ENCODE measurements at places on chromosomes 16 and 17. TPM values are rescaled to one million over a fixed set of nuclear protein-coding genes. Genes with fewer than 3 reads are reported as not detected.

Gene CLEC10A
- not detected for total RNA-seq

Gene P2RX1
- 0.17 TPM for total RNA-seq

GRCh38 chr17:7739746-7740145, 22.2 kb downstream of the DNAH2 start:
- DNase-seq, result no peak

Gene SSTR5
- total RNA-seq, result 0.64 TPM

Gene CCL11
- not detected for total RNA-seq

- no peak for DNase-seq
These were observed 1.7 kb downstream of the CDH5 start for GRCh38 chr16:66367968-66368891.

DNA sequence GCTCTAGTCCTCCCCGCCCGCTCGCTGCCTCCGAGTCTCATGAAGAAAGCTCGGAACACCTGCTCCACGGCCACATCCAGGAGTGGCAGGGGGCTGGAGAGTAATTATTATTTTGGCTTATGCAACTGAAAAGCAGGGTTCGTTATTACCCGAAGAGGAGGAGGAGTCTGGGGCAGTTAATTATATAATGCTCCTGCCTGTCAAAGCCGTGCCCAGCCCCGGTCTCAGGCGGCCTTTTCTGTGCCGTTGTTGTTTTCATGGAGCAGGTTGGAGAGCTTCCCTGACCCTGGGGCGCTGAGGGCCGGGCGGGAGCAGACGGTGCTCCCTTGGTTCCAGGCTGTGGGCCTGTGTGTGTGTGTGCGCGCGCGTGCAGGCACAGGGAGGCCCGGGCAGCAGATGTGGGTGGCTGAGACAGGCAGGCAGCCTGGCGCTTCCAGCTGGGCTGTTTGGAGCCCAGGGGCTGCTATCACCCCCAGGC, 2.4 kb downstream of the JPH3 start:
- no peak for DNase-seq

Gene KAT8
- 30.5 TPM for total RNA-seq

GRCh38 chr17:28874750-28875149, 19.9 kb downstream of the ERAL1 start:
- DNase-seq, result no peak

Gene ITFG1
- total RNA-seq, result 57.3 TPM

GRCh38 chr17:3959295-3959899, 4.8 kb downstream of the ATP2A3 start:
- peak; percentile 96 for DNase-seq

Gene MMP28
- total RNA-seq, result not detected

GRCh38 chr16:86577314-86577971, 906 bp upstream of the FOXL1 start:
- no peak for DNase-seq

Gene TMEM204
- total RNA-seq, result not detected

DNA sequence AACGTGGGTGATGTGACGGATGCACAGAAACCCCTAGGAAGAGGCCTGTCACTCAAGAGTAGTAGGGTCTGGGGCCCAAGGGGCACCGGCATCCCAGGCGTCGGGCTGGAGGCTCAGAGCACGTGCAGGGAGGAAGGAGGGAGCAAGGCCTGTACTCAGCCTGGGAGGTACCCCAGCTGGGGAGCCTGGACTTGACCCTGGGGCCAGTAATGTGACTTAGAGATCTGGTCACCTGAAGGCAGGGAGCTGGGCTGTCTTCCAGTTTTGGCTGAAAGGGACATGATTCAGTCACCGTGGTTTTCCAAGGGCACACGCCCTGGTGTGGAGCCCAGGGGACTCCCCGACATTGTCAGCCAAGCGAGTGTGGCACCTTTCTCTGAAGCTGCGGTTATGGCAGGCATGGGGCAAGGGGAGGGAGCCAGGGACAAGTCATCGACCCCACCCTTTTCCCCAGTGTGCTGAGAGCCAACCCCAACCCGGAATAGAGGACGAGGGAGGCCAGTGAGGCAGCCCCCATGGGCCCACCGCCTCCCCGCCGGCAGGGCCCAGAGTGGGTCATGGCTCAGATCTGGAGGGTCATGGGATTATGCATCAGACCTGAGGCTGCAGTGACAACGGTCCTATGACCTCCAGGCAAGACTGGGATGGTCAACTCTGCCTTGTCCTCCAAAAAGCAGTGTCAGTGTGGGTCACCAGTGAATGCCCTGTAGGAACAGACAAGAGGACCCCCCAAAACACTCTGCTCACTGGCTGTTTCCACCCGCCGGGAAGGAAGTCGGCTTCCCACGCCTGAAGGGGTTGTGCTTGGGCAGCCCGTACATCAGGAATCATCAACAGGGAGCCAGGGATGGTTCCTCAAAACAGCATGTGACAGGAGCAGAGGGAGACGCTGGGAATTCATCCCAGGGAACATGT, 41.9 kb downstream of the MEAK7 start:
- no peak for DNase-seq

GRCh38 chr17:18976201-18976600, 24.2 kb downstream of the SLC5A10 start:
- no peak for DNase-seq

Gene MT1M
- 2.2 TPM for total RNA-seq

GRCh38 chr16:345772-346171, 6.8 kb downstream of the AXIN1 start:
- DNase-seq, result no peak

Gene TPSB2
- total RNA-seq, result not detected

Gene ZFP3
- 0.17 TPM for total RNA-seq

DNA sequence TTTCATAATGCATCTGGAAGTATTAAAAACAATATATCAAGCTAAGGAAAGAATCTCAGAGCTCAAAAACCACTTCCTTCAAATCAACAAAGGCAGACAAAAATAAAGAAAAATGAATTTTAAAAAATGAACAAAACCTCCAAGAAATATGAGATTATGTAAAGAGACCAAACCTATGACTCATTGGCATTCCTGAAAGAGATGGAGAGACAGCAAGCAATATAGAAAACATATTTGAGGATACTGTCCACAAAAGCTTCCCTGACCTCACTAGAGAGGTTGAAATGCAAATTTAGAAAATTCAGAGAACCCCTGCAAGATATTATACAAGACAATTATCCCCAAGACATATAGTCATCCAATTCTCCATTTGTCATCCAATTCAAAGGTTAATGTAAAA, 311.3 kb upstream of the SOX9 start:
- DNase-seq, result peak; percentile 19

Gene LYRM9
- total RNA-seq, result 8.0 TPM

Gene WFIKKN1
- total RNA-seq, result not detected

Gene TMIGD1
- total RNA-seq, result not detected

DNA sequence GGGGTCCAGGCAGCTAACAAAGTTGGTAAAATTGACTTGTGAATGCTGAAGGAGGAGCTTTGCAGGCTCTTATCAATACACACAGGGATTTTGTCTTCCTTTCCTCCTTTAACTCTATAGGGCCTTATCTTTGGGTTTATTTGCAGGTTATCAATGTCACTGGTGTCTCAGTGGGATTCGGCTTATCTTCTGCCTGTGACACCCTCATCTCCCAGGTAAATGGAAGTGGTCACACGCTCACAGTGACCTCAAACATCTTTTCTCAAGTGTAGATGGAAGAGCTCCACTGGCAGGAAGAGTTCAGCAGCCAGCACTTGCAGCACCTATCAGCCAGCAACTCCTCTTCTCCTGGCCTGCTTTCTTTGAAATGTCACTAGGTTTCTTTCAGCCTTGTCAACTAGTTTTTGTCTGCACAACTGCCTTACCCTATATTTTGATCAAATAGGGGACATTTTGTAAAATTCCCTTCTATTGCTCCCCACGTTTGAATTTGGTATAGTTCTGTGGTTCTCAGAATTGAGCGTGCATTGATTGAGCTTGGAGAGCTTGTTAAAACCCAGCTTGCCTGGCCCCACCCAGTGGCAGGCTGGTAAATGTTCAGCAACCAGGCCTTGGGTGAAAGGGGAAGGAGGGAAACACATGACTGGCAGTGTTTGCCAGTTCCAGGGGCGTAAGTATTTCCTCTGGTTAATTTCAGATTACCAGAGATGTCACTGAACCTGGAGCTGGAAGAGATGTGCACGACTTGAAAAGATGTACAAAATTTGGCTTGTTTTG, 12.8 kb downstream of the SLC47A1 start:
- DNase-seq, result no peak

Gene ERN2
- not detected for total RNA-seq

Gene CD300H
- not detected for total RNA-seq

DNA sequence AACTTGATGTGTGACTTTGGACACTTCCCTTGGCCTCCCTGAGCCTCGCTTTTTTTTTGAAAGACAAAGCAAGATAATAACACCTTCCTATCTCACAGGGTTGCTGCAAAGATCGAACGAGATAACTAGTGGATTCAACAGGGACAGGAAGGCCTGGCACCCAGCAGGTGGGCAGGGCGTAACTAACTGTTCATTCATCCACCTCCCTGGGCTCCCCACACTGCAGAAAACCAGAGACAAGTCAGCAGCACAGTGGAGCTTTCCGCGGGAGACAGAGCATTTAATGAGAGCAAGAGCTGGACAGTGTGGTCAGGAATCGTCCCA, 28.7 kb downstream of the SLC13A5 start:
- DNase-seq, result no peak

- no peak for DNase-seq
These were observed 5.8 kb downstream of the SLC5A2 start for GRCh38 chr16:31488468-31489297.

Gene KCNH6
- not detected for total RNA-seq

- peak; percentile 50 for DNase-seq
These were observed 16.1 kb downstream of the AMFR start for GRCh38 chr16:56409195-56409594.

Gene CA5A
- not detected for total RNA-seq

Gene GJC1
- total RNA-seq, result 24.6 TPM

DNA sequence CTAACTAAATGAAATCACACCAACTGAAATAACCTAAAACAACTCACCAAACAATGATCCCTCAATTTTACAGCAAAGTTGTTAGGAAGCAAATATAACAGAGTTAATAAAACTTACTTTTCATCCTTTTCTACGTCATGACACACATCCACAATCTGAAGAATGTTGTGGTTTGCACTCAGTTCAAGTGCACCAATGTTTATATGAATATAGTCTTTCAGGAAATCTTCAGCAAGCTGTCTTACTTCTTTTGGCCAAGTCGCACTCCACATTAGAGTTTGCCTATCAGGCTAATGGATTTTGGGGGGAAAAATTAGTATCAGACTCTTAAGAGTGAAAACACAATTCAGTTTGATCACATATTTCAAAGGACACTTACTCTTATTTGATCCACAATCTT, 3.3 kb downstream of the DDX5 start:
- no peak for DNase-seq

- no peak for DNase-seq
These were observed 15.9 kb upstream of the RPRML start for GRCh38 chr17:46994993-46995392.

Gene TBC1D3E
- total RNA-seq, result not detected

Gene RNF222
- total RNA-seq, result not detected

DNA sequence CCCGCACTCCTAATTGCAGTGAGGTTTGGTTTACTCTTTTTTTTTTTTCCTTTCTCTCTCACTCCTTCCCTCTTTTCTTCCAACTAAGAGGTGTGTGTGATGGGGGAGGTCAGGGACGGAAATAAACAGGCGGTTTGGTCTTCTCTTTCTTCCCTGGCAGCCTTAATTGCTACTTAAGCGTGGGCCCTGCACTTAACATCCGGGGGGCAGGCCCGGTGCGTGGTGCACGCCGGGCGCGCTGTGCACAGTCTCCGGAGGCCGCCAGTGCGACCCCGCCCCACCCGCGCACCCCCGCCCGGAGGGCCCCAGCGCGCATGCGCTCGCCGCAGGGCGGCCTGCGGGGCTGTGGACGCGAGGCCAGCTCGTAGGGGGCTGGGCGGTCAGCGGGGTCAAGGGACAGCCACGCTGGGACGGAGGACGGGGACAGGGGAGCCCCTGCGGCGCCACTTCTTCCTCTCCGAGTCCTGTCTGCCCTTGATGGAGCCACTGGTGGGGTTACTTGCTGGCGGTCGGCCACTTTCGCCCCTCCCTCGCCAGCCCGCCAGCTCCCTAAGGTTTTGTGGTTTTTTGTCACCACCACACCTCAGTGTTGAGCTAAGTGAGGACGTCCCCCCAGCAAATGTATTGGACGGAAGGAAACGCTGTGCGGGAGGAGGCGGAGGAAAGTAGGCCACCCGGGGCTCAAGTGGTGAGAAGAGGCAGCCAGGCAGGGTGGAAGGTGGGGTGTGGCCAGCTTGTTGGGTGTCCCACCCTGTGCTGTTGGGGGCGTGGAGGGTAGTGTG, 120.9 kb downstream of the MRM1 start:
- DNase-seq, result no peak

Gene APRT
- 145 TPM for total RNA-seq

DNA sequence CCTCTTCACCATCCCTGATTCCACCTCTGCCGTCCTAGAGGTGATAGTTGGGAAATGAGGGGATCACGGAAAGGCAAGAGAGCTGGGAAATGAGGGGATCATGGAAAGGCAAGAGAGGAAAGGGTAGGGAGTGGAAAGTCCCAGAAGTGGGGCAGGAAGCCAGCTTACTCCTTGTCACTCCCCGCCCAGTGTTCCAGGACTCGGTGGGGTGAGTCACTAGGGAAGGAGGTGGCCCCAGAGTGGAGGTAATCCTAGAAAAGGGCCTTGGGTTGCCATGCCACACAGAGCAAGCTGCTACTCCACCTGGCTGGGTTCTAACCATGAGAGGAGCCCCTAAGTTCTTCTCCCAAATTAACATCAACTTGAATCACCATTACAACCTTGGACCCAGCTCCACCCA, 14.8 kb downstream of the ALOXE3 start:
- DNase-seq, result no peak

Gene CDH5
- not detected for total RNA-seq

- DNase-seq, result no peak
These were observed 16.7 kb downstream of the TPSG1 start for GRCh38 chr16:1208239-1208830.

DNA sequence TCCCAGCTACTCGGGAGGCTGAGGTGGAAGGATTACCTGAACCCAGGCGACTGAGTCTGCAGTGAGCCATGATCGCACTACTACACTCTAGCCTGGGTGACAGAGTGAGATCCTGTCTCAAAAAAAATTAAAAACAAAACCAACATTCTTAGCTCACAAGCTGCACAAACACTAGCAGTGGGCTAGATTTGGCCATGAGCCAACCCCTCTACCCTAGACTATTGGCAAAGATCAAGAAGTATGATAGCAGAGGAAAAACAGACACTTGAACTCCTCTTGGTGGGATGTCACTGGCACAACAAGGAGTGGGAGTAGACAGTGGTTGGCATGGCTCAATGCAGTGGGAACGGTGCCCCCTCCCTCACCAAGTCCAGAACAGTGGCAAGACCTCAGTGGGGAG, 19.6 kb upstream of the RIPOR1 start:
- no peak for DNase-seq

- peak; percentile 29 for DNase-seq
These were observed 2.0 kb upstream of the GLIS2 start for GRCh38 chr16:4313563-4314531.

DNA sequence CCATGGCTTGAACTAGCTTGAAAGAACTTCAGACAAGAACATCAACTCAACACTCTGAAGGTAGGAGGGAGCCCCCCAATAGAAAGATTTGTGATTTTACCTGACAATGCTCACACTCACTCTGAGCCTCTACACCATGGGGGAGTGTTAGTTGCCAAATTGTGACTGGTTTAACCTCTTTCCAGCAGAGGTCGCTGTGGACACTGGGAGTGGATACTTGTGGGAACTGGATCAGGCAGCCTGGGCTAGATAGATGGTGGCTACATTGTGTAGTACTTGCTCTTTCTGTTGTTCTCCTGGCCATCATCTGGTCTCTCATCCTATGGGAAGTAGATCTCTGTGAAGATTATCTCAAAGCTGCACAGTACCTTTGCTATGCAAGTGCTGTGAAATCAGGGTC, 2.9 kb downstream of the SMPD3 start:
- peak; percentile 58 for DNase-seq

Gene CCDC154
- 0.06 TPM for total RNA-seq

Measured in LHCN-M2 (cell line).